Cortex of kidney (tissue), 1 donor: ENCODE measurements at places on chromosomes 6 and 20.

GRCh38 chr6:156639009-156639721, 138.0 kb upstream of the ARID1B start:
- DNase-seq = no peak

- no peak for DNase-seq
Observed at GRCh38 chr6:6883011-6883410, 224.8 kb upstream of the RREB1 start.

- no peak for DNase-seq
Observed at GRCh38 chr20:50320005-50320900, 129.6 kb downstream of the CEBPB start.

DNA sequence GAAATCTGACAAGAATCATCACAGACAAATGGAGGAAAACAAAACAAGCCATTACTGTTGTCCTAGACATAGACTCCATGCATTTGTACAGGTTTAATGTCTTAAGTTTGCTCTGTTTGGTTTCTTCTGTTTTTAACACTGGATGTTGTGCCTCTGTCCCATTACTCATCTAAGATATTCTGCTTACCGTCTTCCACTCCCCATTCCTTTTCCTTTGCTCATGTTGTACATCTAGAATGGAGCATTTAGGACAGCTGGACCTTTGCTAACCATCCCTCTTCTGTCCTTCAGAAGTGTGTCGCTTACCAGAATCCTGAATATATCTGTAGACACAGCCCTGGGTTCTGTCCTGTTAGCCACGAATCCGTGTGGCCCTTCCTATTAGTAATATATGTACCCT, 35.2 kb downstream of the RAB22A start:
- DNase-seq = no peak
